Stimulated activated CD4-positive, alpha-beta T cell treated with anti-CD3 and anti-CD28 coated beads, Interleukin-2, amount 100 ng/mL, for 24 hours (primary cell): ENCODE measurements at places on chromosomes 5 and 9.
A peak's percentile ranks its signal among the peaks of the same experiment; 100 is the strongest.

DNA sequence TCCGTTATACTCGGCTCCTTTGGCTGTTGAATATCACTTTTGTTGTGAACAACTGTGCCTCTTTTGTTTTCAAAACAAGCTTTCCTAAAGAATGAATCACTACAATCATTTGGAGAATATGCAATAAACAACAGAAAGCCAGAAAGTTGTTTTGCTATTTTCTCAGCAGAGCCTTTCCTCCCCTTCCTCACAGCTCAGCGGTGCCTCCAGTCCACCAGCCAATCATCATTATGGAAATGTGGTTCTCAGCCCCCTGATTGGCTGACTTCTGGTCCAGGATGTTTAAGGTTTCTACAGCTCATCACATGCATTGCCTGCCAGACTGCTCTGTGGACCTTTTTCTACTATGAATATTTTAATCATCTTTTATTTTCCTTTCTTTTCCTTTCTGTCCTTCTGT is 9.1 kb upstream of the ZNF608 start:
- DNase-seq, result no peak

DNA sequence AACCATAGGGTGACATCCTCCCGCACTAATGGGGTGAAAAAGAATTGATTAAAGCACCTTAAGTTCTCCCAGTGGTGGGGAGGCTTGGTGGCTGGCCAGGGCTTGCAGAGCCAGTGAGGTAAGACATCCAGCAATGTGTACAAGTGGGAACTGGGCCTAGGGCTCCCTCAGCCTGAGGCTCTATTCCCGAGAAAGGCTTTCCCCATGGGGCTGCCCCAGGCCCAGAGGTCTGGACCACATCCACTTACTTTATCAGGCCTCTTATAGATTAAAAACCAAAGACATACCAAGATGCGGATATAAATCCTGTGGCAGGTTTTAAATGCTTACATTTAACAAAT is 35.3 kb downstream of the C5orf15 start:
- no peak for DNase-seq

- no peak for DNase-seq
These were observed 68.5 kb downstream of the WWC1 start for GRCh38 chr5:168359820-168360460.

DNA sequence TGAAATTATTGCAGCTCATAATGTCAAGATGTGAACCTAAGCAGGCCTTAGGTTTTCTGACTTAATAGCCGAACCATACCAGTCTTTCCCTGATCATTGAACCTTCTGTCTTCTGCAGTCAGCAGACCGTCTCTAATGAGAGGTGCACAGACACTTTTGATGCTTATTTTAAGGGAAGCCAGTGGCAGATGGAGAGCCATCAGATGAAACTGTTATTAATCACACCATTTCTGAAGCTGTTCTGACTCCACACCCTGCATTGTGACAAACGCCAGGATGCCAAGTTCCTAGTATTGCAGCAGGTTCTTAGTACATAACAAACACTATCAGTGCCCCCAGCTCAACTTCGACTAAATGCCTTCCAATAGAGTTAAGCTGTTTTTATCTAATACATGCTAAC is 43.0 kb downstream of the PIK3R1 start:
- DNase-seq, result no peak

- DNase-seq, result no peak
These were observed 39.3 kb upstream of the RICTOR start for GRCh38 chr5:39113354-39113953.

- no peak for DNase-seq
These were observed 82.1 kb upstream of the IL33 start for GRCh38 chr9:6133346-6134063.

- DNase-seq, result no peak
These were observed 66.5 kb downstream of the SEMA6A start for GRCh38 chr5:116507941-116508655.

- no peak for DNase-seq
These were observed 120.9 kb upstream of the STK32A start for GRCh38 chr5:147113967-147114366.

- DNase-seq, result peak; percentile 83
These were observed 16.2 kb downstream of the TRIM7 start for GRCh38 chr5:181188700-181189362.

- DNase-seq, result peak; percentile 49
These were observed 17.2 kb downstream of the SPTLC1 start for GRCh38 chr9:92097997-92098482.

DNA sequence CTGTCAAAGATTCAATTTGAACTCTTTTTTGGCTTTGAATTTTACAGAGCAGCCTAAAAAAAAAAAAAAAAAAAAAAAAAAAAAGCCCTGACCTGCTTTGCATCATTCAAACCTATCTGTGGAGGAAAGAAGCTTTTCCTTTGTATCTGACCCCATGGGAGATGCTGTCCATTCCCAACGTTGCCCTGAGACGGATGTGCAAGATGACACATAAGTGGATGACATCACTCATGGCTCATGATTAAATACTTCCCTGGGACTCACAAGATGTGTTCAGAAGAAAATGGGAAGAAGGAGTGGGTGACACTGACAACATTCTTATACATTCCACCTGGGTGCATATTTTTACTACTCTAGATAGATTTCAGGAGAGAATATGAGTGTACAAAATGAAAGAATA is 245.7 kb upstream of the ELAVL2 start:
- no peak for DNase-seq

GRCh38 chr5:169875091-169875728 is 105.1 kb downstream of the INSYN2B start:
- DNase-seq, result no peak

GRCh38 chr9:133704711-133705181 is 33.4 kb downstream of the SARDH start:
- DNase-seq, result no peak

GRCh38 chr5:151085517-151086041 is 4.7 kb upstream of the TNIP1 start:
- peak; percentile 44 for DNase-seq

- no peak for DNase-seq
These were observed 34.2 kb upstream of the GRPEL2 start for GRCh38 chr5:149310947-149311658.

DNA sequence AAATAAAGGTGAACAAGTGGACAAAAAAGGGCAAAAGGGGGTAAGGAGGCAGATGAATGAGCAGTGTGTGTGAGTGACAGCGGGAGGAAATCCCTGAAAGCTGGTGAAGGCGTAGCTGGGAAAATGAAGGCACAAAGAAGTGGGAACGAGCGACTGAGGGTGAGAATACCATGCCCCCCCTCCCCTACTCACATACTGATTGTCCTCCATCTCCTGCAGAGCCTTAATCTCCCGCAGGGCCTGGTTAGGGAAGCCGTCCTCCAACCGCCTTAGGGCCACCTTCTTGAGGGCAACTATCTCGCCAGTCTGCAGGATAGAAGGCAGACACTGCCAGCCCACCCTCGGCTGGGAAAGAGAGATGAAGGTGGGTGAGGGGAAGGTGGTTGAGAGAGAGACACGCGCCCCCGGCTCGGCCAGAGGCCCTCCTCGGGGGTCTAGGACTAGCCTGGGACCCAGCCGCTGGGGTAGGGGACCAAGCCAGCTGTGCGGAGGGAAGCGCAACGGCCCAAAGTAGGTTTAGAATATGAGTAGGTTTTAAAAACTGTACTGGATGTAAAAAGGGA is 522 bp downstream of the CDK20 start:
- no peak for DNase-seq

DNA sequence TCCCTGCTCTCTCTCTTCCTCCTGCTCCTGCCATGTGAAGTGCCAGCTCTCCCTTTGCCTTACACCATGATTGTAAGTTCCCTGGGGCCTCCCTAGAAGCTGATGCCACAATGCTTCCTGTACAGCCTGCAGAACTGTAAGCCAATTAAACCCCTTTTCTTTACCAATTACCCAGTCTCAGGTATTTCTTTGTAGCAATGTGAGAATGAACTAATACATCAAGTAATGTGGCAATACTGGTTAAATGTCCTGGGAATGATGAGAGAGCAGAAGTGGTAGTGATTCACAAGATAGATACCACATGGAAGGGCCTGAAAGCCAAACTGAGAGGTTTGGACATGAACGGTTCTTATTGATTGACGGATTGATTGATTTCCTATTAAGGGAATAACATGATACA is 62.6 kb upstream of the IL12B start:
- DNase-seq, result no peak

DNA sequence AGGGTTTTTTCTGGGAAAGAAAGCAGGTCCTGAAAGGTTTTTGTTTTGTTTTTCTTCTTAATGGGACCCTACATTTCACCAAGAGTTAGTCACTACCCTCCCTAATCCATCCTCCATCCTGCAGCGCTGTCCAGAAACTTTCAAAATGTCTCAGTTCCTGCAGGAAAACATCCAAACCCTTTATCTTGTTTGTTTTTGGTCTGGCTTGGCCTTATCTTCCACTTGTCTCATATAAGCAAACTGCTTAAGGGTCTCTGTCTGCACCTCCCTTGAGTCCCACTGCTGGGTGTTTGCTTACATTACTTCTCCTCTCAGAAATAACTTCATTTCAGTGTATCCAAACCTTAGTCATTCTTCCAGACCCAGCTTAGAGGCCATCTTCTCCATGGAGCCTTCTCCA is 11.0 kb upstream of the TRAF1 start:
- DNase-seq, result no peak

DNA sequence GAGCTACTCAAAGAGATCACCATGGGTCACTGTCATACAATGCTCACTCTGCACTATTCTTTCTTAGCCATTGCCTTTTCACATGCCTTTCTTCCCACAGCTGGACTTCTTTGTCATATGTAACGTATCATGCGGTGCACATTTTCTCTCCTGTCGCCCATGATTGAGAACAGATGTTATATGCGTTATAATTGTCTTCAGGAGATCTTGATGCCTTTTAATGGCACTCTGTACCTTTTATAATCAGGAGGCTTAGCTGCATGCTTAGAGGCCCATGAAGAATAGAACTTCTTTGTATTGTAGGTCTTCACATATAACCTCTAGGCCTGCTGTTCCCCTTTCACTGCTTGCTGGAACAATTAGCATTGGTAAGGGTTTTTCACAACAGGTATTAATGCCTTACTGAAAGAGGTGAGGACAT is 436.1 kb downstream of the CDH10 start:
- DNase-seq, result no peak

- DNase-seq, result no peak
These were observed 75.6 kb downstream of the NTNG2 start for GRCh38 chr9:132237481-132237880.

DNA sequence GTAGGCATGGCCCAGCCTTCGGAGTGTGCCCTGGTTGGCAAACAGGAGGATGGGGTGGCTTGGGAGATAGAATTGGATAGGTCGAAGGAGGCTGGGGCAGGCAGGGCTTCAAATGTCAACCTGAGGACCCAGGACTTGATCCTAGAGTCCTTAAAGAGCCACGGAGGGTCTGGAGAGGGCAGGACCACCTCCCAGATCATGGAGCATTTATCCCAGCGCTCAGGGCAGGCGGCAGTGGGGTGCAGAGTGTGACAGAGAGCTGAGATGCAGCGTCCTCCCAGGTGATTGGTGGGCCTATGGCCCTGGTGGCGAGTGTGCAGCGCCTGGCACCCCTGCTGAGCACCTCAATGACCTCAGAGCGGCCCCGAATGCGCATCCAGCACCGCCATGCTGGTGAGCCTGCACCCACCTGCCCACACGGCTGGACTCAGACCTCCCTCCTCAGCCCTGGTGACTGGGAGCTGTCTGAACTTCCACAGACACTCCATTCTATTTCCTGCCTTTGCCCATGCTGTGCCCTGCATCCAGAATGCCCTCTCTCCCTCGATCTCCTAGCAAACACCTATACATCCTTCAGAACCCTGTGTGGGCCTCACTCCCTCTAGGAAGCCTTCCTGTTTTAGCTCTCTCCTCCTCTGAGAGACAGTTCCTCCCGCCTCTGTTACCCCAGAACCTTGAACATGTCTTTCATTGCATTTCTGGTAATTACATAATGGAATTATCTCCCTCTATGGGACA is 6.3 kb downstream of the ADGRD2 start:
- no peak for DNase-seq

DNA sequence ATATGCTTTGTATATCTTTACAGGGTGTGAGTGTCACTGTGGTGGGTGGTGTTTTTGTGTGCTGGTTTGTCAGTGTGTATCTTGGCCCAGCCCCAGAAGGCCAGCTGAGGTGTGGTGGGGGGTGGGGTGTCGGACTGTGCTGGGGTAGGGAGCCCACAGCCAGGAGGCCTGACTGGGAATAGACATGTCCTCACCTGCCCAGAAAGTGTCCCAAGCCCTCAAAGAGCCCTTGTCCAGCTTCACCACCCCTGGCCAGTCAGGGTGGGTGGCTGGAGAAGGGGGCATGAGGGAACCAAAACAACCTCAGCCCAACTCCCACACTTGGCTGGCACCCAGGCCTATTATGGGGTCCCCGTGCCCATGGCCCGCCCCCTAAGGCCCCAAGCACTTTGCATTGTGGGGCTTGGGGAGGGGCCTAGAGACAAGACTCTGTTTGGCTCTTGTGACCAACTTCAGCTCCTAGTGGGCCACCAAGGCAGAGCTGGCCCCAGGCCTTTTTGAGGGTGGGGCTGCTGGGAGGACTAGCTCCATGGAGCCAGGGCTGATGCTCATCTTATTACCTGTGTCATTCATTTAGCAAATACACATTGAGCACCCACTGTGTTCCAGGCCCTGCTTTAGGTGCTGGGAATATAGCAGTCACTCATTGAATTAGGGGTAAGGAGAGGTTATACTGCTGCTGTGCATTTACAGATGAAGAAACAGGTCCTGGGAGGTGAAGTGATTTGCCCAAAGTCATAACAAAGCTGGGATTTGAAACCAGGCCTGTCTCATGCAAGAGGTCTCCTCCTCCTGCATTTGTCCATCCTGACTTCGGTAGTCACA is 56.2 kb upstream of the PSD2 start:
- DNase-seq, result no peak

DNA sequence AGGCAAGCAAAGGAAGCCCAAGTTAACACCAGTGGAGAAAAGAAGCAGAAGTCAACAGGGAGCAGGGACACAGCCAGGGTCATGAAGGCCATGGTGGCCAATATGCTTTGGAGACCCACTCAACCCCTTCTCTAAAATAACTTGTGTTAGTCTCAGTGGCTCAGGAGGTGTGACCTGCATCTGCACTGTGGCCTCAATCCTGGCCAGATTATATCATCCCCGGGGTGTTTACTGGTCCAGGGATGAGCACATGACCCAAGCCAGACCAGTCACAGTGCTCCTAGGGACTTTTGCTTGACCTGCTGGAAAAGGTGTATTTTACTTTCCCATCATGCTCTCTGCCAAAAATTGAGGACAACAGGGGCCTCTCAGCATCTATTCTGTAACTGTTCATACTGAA is 105.2 kb downstream of the DPYSL3 start:
- no peak for DNase-seq

DNA sequence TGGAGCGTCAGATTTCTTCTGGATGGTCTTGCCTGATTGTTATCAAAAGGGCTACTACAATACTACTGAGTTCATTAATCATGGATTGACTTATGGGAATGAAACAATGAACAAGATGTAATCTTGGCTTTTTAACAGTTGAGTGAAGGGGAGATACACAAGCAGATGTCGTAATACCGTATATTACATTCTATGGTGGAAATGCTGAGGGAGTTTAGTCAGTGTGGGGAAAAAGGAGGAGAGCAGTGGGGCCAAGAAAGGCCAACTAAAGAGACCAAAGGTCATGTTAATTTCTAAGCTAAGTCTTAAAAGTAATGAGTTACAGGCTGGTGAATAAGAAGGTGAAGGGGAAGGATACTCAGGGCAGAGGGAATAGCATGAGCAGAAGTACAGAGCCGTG is 29.0 kb upstream of the PSAT1 start:
- DNase-seq, result no peak
